ENCODE measurements at places on chromosomes 3 and 15.

DNA sequence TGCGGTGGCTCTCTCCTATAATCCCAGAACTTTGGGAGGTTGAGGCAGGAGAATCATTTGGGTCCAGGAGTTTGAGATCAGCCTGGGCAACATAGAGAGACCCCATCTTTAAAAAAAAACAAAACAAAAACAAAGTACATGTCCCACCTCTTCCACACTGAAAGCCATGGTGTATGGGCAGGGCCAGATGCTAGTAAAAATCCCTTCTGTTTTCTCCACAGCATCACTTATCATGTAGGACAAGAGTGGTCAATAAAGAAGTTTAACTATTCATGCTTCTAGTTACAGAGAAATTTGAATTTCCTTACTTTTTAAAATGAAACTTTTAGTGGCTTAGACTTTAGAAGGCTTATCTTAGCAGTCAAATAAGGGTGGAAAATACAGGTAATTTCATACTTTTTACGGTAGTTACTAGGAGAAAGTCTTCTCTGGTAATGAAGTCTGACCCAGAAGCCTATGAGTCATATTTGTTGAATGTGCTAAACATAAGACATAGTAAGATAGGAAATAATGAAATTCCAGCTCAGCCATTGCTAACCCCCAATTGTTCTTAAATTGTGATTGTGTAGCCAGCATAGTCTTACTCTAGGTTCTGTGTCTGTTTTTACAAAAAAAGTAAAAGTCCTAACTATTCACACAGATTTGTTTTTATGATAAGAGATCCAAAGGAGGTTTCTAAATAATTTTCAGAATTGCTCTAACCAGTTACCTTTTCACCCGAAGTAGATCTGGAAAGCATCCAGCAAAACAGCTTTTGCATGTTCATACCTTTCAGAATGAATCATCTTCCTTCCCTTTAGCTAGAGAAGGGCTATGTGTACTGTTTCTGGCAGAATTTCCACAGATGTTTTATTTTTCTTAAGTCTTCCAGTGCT, 16.4 kb upstream of the ZNF609 start:
- DNase-seq = no peak

DNA sequence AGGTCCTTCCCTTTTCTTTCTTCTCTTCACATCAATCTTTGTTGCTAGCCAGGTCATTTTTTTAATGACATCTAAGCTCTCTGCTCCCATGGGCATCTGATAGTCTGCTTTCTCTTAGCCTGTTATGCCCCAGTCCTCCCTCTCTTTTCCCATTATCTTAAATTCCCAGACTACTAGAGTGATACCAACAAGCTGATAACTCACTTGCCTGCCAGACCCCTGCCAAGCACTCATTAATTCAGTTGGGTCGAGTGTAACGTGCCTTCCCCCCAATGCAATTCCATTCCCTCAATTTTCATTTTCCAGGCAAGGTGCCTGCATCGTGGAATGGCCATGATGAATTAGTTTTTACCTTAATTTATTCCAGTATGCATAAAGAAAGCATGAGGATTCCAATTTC, 450.8 kb upstream of the ADAMTS9 start:
- no peak for DNase-seq

DNA sequence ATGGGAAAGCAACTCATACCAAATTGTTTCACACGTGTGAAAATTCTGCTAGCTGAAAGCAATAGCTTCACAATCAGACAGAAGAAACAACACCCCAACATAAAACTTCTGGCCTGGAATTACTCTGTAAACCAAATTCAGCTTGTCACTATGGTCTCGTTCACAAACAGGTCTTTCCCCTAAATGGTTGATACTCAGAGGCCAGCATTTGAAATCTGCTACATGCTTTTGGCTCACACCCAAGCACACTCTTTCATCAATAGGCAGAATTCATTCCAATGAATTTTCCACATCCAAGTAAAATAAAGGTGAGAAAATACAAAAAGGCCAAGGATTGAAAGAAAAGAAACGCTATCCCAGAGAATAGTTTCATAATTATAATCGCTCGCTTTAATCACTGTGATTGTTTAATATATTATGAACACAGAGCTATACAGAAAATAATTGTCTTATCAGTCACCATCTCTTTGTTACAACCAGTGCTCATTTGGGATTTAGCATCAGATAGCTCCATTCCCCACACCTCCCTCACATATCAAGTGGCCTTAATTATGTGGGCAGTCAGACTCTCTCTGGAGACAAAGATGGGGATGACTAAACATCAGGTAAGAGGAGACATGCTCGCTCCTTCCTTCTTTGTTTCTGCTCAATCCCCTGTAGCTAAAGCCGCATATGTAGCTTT, 503.8 kb upstream of the ARRDC4 start:
- DNase-seq = no peak

GRCh38 chr3:38099518-38099917, 37.4 kb downstream of the ACAA1 start:
- no peak for DNase-seq

- no peak for DNase-seq
Observed at GRCh38 chr3:54936561-54936960, 8.7 kb upstream of the LRTM1 start.
